ENCODE measurements at places on chromosomes 6 and 20.

- no peak for DNase-seq
Measured at GRCh38 chr6:70184723-70185122, 118.2 kb downstream of the COL9A1 start.

GRCh38 chr6:8069631-8070284 lies 5.6 kb upstream of the BLOC1S5 start:
- DNase-seq = no peak

DNA sequence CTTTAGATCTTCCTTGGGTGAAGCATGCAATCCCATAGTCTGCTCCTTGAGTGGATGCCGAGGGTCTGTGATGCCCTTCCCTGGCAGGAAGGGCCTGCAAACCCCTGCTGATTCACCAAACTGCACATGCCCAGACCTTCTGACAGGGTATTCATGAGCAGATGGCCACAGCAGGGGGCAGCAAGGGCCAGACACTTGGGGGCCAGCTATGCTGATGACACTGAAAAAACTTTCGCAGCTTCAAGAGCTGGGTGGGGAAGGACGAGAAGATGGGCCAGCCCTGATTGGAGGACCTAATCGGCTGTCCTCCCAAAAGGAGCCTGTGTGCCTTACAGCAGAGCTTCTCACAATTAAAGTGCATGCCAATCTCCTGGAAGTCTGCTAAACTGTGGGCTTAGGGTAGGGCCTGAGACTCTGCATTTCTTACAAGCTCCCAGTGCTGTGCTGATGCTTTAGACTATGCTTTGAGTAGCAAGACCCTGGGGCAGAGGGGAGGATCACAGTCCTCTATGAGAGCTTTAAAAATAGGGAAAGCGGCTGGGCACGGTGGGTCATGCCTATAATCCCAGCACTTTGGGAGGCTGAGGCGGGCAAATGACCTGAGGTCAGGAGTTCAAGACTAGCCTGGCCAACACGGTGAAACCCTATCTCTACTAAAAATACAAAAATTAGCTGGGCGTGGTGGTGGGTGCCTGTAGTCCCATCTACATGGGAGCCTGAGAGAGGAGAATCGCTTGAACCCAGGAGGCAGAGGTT lies 15.2 kb upstream of the GDAP1L1 start:
- no peak for DNase-seq

DNA sequence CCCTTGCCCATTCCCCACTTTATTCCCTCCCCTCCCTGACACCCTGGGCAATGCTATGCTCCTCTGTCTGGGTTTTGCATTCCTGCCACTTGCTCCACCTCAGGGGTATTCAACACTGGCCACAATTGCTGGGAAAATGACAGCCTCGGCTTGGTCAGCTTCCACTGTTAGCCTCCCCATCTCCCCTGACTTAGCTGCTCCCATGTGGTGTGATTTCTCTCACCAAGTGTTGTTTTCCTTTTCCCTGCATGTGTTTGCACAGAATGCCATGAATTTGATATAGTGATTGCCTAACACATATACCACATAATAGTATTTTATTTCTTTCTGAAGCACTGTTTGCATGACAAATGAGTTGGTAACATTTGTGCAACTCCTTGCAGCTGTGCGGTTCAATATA lies 1.4 kb upstream of the LEMD2 start:
- DNase-seq = no peak

DNA sequence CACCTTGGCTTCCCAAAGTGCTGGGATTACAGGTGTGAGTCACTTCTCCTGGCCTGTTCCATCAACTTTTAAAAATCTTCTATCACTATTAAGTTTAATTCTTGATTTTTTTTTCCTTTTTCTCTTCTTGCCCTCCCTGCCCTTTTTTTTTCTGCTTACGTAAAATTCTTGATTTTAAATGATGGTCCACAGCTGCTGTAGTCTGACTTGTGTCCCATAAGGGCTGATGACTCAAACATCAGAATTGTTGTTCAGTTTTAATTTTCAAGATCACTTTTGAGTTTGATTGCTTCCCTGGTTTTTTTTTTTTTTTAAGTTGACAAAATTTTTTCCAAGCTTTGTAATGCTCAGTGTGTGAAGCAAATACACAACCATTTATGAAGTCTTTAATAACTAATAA lies 61.9 kb downstream of the CBFA2T2 start:
- DNase-seq = no peak

- no peak for DNase-seq
Measured at GRCh38 chr6:91132461-91132860, 545.6 kb upstream of the MAP3K7 start.

DNA sequence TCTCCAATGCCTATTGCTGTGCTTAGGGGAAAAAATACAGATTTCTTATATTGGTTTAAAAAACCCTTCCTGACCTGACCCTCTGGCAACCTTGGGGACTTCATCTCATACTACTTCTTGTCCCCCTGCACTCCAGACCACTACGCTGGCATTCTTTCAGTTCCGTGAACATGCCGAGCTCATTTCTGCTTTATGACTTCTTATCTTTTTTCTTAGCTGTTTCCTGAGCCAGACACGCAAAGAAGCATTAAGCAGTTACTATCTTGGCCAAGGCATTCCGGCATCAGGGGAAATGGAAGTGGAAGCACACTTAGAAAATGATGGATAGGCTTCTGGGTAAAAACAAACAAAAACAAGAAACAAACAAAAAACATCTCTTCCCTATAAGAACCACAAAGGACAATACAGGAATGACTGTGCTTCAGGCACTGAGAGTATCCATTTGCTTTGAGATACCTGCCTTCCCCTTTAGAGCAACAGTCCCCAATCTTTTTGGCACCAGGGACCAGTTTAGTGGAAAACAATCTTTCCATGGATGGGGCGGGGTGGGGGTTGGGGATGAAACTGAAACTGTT lies 4.4 kb upstream of the CCDC28A start:
- DNase-seq = no peak

DNA sequence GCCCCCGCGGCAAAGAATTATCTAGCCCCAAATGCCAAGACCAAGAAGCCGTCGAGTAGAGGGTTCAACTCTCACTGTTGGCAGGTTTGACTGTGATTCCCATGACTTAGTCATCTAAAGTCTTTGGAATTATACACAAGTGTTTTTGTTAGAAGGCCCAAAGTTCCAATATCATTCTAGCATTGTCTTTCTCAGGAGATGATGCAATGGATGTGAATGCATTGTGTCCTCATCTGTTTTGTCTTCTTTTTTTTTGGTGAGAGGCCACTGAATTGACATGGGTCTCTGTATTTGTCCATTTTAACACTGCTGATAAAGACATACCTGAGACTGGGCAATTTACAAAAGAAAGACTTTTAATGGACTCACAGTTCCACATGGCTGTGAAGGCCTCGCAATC lies 290.5 kb upstream of the ZFP64 start:
- no peak for DNase-seq

DNA sequence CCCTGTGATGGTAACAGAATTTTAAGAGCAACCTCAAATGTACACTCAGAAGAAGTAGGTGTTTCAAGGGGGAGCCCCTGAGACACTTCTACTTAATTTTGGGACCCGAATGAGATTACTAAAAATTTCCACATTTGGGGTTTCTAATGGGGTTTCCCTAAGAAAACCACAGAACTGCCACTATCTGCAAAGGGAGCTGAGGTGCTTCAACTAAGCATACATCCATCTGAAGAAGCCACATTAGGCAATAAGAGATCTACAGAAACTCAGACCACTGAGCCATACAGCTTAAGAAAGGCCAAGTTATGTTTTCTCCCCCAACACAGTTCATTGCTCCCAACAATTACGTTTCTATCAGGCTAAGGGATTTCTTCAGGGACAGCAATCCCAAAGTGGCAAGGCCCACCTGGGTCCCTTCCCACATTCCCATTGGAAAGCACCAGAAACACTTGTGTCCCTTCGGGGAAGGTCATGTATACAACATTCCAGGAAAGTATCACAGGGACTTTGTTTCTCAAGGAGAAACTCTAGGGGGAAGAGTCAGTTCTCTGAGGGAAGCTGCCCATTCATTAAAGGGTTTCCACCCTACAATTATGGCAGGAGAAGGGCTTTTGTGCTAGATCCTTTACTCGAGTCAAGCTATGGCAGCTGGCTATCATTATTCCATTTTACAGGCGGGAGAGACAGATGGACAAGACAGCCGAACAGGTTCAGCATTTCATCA lies 5.0 kb downstream of the BCL2L1 start:
- DNase-seq = no peak

- no peak for DNase-seq
Measured at GRCh38 chr20:39342463-39342862, 380.3 kb downstream of the DHX35 start.

- DNase-seq = no peak
Measured at GRCh38 chr6:42293386-42293977, 75.8 kb upstream of the MRPS10 start.

GRCh38 chr6:151240036-151240685 lies 394 bp downstream of the AKAP12 start:
- DNase-seq = peak; percentile 88

- DNase-seq = no peak
Measured at GRCh38 chr20:31956556-31957526, 5.0 kb upstream of the PDRG1 start.

- DNase-seq = no peak
Measured at GRCh38 chr6:1756472-1757129, 146.9 kb downstream of the FOXC1 start.

DNA sequence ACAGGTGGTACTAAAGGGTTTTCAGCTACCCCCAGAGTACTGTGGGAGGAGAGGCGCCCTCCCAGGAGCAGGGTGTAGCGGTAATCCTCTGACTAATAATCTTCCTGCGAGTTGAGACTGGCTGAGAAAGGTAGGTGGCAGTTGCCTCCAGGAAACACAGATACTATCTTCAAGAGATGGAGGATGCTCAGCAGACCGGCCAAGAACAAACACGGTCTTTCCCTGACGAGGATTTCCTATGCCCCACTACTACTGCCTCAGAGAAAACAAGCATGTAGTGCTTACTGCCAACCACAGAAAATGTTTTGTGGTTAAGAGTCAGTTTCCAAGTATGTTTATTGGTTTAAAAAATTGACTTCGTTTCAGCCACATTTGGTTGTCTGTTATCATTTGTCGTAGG lies 26.8 kb downstream of the C6orf89 start:
- no peak for DNase-seq

DNA sequence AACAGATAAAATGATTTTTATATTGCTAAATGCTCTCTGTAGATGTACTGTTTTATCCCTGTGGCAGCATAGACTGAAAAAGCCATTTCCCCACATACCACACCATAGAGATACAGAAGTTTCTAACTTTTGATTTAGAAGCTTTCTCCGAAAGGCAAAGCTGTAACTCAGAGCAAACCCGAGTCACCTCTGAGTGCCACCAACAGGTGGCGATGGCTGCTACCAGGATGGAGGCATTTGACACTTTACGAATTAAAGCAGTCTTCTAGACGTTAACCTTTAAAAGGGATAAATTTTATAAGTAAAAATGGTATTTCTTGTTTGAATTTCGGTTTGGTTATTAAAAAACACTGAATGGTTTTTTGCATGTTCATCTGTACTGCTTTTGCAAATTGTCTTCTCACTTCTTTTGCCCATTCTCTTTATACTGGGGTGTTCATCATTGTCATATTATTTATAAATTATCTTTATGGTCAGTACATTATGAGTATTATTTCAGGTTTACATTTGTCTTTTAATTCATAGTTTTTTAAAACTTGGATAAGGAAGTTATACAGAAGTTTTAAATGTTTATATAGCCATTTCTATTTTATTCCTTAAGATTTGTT lies 201.0 kb upstream of the CEP162 start:
- peak; percentile 72 for DNase-seq

DNA sequence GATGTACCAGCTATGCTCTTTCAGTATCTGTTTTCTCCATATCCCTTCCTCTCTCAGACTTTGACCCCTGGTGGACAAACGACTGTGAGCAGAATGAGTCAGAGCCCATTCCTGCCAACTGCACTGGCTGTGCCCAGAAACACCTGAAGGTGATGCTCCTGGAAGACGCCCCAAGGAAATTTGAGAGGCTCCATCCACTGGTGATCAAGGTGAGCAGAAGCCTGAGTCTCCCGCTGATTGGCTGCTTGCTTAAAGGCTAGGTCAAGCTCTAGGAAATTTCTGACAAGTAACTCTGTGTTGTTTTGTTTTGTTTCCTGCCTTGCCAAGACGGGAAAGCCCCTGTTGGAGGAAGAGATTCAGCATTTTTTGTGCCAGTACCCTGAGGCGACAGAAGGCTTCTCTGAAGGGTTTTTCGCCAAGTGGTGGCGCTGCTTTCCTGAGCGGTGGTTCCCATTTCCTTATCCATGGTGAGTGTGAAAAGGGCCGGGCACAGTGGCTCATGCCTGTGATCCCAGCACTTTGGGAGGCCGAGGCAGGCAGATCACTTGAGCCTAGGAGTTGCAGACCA lies 28.6 kb downstream of the C6orf89 start:
- DNase-seq = no peak

- DNase-seq = no peak
Measured at GRCh38 chr6:47721189-47721588, 22.8 kb downstream of the ADGRF4 start.

DNA sequence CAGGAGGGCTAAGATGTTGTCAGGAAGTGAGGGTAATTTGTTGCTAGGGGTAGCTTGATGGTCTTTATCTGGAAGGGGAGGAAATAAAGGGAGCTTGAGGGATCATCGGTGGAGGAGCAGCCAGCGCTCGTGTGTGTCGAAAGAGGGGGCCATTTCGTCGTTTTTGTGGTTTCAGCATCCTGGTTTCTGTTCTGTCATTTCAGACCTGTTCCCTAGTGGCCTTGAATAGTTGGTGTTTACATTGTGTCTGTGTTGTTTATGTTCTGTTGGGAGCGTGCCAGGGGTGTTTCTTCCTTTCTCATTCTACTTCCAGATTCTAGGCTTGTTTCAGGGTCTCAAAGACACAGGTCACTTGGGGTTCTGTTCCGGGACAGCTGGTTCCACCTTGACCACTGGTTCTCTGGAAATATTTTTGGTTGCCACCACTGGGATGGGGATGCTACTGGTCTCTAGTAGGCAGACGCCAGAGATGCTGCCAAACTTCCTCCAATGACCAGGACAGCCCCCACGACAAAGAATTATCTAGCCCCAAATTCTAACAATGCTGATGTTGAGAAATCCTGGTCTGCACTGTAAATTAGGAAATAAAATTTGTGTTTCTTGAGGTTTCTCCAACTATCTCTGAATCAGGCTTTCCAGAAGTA lies 113.9 kb upstream of the NAA20 start:
- DNase-seq = no peak

- no peak for DNase-seq
Measured at GRCh38 chr20:24812373-24812772, 136.7 kb upstream of the CST7 start.

DNA sequence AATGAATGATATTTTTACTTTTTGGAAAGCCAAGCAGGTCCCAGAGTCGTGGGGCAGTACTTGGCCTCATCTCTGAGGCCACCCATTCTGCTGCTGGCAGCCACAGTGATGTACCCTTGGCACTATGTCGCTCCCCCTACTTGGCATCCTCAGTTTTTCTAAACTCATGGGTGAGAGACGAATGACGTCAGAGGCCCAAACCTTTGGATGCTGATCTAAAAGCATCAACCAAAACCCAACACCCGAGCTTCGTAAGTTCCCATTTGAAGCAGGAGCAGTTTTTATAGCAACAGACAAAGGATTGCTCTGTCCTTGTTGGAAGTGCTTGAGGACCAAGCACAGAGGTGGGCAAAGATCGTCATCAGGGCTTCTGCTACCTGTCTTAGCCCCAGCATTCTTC lies 212.9 kb downstream of the PAX1 start:
- no peak for DNase-seq

GRCh38 chr6:132020138-132020581 lies 69.0 kb upstream of the CCN2 start:
- no peak for DNase-seq

All from left forelimb (tissue), 1 donor.